ENCODE measurements at places on chromosomes 6 and 20.

GRCh38 chr6:68559070-68559469, 76.0 kb upstream of the ADGRB3 start:
- no peak for DNase-seq

GRCh38 chr20:40335437-40335836, 353.6 kb downstream of the MAFB start:
- DNase-seq = no peak

- no peak for DNase-seq
Measured at GRCh38 chr20:35828916-35829315, 57.1 kb downstream of the PHF20 start.

DNA sequence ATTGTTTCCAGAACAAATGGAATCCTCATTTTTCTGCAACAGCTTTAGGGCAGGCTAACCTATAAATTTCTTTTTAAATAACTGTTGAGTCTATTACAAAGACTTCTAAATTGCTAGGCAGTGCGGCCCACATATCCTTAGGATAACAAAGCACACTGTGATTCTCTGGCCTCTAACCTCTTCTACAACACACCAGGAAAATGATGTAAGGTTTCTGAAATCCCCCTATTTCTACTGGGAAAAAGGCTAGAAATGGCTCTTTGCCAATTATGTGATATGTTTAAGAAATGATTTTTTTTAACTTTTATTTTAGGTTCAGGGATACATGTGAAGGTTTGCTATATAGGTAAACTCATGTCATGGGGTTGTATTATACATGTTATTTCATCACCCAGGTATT, 17.3 kb upstream of the NT5E start:
- DNase-seq = no peak

GRCh38 chr6:85483846-85484245, 34.0 kb downstream of the NT5E start:
- no peak for DNase-seq

GRCh38 chr6:151544453-151544852, 50.6 kb downstream of the CCDC170 start:
- DNase-seq = no peak

DNA sequence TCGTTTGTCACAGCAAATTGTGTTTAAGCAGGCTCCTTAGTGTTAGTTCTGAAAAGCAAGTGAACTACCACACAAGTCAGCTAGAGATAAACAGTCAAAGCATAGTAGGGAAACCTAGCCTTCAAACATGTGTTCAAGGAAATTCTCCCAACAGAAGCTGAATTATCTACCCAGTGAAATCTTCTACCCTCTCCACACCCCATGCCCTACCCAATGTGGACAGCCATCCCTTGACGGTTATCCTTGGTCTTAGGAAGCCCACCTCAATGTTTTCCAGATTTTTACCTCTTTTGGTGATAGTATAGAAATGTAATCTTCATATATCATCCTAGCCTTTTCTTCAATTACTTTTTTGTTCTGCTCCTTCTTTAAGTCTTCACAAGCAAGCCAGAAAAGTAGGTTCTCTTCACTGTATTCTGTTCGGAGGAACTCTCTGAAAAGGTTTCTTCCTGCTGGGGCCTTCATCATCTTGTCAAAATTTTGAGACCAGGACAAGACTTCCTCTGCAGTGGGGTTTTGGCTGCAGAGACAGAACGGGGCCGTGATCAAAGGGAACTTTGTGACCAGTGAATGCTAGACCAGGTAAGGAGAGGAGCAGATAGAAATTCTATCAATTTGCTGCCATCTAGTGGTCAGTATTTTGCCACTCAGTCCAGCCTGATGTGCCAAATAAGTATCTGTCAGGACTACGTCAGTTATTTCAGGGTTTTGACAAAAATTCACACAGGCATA, 21.6 kb upstream of the MTRF1L start:
- DNase-seq = no peak

- no peak for DNase-seq
Measured at GRCh38 chr6:12228447-12229146, 61.6 kb upstream of the EDN1 start.

GRCh38 chr6:143707697-143708096, 29.9 kb downstream of the PHACTR2 start:
- no peak for DNase-seq

DNA sequence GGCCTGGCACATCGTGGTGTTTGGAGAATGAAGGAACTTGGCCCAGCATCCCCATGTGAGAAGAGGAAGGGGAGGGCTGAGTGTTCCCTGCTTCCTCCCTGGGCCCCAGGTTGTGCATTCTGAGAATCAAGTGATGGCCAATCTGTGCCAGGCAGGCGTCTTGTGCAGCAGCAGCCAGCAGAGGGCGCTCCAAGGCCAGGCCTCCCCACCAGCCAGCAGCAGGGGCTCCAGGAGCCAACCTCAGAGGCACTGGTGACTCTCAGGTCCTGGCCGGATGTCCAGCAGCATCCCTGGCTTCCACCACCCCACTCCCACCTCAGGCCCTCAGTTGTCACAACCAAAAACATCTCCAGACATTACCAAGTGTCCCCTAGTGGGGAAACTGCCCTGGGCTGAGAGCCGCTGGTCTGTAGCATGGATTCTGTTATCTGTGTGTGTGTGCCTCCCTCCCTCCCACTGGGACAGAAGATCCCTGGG, 192.0 kb downstream of the PREX1 start:
- DNase-seq = peak; percentile 41

DNA sequence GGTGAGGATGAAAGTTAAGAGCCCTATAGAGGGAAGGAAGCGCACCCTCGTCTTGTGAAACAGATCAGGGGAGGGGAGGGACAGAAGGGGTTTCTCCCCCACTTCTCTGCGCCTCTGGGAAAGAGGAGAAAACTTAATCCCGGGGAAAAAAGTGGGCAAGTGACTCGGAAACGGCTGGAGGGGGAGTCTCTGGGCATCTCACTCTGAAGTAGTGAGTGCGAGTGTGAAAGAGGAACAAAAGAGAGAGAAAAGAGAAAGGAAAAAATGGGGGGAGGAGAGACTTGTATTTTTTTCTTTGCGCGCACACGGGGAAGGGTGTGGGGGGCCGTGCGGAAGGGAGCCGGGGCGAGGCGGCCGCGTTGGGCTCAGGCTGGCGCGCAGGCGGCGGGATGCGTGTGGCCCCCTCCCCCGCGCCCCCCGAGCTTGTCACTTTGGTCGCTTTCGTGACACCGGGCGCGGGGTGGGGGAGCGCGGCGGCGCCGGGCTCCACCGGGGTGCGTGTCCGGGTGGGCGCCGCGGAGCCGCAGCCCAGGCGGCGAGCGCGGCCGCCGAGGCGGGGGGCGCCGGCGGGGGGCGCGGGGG, 454 bp downstream of the L3MBTL3 start:
- DNase-seq = peak; percentile 11

DNA sequence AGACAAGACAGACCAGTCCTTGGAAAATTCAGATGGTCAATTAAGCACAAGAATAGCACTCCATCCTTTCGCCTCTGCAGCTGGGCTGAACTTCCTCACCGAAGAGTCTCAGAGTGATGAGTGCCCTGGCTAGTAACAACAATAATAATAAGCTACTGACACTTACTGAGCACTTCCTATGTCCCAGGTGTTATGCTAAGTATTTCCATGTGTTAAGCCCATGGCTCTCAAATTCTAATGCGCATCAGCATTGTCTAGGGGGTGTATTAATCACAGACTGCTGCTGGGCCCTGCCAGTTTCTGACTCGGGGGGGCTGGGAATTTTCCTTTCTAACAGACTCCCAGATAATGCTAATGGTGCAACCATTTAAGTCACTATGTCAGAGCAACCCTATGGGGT, 118.2 kb upstream of the LRFN2 start:
- no peak for DNase-seq

- no peak for DNase-seq
Measured at GRCh38 chr6:49118478-49118877, 344.6 kb downstream of the MMUT start.

- DNase-seq = no peak
Measured at GRCh38 chr6:26172608-26172968, 85.4 kb downstream of the HFE start.

- no peak for DNase-seq
Measured at GRCh38 chr20:35314816-35315631, 22.8 kb upstream of the FAM83C start.

DNA sequence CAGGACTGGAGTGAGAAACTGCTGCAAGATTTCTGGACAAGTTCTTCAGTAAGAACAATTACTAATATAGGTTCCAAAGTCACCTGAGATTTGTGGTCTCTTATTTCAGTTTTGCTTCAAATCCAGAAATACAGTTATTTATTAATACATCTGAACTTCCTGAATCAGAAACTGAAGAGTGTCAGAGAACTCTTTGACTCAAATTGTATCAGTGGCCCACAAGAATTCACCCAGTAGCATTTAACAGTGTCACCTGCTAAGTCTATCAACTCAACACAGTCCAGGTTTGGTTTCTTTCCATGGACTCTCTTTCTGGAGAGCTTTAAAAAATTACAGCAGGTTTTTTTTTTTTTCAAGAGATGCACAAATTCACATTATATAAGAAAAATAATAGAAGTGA, 18.8 kb upstream of the NHSL1 start:
- DNase-seq = no peak
